ENCODE measurements at places on chromosomes 4 and X.

- DNase-seq = no peak
Observed at GRCh38 chr4:180422989-180423711, 1820.1 kb upstream of the TENM3 start.

- no peak for DNase-seq
Observed at GRCh38 chrX:35886135-35886534, 33.4 kb upstream of the CFAP47 start.

DNA sequence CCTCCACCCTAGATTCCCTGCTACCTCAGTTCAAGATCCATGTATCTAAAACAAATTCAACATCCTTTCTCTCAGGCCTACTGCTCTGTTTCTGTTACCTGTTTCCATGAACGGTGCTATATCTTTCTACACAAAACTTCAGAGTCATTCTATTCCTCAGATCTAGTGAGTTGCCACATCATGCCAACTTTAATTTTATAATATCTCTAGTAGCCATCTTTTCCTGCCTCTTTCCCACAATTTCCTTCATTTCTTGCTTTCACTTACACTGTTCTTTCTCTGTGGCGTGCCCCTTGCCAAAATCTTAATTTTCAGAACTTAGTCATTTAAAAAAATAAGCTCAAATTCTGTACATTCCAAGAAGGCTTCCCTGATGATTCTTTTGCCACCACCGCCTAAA is 15.2 kb downstream of the GUCY1A1 start:
- DNase-seq = no peak

DNA sequence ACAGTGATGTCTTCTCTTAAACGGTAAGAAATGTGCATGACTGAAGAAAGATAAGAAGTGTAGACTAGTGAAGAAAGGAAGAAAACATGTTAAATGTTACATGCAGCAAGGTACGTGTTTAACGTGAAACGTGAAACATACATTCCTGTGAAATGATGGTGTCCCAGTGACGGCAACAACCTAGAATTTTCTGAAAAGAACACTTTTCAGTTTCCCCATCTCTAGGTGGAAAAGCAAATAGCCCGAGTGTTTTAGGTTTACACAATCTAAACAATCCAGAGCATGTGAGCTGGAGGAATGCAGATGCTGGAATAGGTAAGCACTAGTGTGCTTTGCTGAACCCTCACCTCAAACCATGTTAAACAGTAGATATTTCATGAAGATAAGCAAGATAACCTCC is 60.7 kb downstream of the CLNK start:
- no peak for DNase-seq

DNA sequence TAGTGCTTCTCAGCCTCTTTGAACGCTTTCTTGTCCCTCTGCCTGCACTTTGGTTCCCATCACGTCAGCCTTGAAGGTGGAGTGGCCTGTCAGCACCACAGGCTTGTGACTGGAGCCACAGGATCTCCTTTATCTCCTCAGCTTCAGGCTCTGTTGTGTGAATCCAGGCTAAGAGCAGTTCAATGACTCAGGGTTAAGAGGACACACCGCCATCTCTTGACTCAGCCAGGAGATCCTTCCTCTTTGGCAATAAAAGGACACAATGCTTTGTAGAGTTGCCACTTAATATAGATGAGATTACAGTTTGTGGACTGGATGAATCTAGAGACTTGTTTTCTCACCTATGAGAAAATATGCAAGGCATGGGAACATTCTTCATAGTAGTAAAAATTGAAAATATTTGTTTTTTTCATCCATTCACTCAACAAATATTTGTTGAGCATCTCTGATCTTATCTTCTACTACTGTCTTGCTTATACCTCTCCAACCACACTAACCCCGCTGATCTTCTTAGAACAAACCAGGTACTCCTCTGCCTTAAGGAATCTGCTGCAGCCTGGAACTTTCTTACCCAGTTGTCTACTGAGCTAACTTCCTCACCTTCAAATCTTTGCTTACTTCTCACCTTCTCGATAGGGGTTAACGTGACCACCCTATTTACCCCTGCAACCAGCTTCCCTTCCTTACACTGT is 62.3 kb downstream of the UCHL1 start:
- no peak for DNase-seq

DNA sequence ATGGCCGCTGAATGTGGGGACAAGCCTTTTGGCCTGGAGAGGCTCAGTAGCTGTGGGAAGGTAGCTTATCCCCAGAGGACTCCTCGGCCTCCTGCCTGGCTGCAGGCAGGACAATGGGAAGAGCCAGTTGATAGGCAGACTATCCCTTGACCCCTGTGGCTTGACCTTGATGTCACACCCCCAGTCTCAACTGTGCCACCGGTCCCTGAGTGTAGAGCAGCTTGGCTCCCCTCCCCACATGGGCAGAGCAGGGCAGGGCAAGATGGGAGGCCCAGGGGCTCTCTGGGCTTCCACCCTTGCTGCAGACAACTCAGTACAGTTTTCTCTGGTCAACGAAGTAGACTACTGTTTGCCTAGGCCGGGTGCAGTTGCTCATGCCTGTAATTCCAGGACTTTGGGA is 25.7 kb downstream of the SYAP1 start:
- no peak for DNase-seq

- DNase-seq = no peak
Observed at GRCh38 chr4:4585012-4585670, 43.3 kb upstream of the STX18 start.

GRCh38 chr4:86481440-86481839 is 112.7 kb upstream of the PTPN13 start:
- DNase-seq = no peak

GRCh38 chr4:184513802-184514120 is 39.4 kb upstream of the IRF2 start:
- no peak for DNase-seq

GRCh38 chr4:961351-962230 is 11.8 kb downstream of the DGKQ start:
- no peak for DNase-seq

DNA sequence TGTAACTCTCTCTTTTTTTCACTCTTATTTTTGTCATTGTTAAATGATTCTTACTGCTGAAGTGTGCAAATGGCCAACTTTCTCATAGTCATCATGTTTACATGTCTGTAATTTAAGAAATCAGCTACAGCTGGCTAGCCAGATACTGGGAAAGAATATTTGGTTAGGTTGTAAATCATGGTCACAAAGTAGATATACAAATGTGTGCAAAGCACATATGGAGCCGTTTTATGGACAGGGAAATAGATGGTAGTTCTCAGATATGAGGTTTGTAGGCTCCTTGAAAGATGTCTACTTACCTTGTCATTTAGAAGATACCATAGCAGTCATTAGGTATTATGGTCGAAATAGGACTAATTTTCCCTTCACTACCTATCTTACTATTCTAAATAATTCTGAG is 430.4 kb downstream of the ADGRL3 start:
- DNase-seq = no peak

DNA sequence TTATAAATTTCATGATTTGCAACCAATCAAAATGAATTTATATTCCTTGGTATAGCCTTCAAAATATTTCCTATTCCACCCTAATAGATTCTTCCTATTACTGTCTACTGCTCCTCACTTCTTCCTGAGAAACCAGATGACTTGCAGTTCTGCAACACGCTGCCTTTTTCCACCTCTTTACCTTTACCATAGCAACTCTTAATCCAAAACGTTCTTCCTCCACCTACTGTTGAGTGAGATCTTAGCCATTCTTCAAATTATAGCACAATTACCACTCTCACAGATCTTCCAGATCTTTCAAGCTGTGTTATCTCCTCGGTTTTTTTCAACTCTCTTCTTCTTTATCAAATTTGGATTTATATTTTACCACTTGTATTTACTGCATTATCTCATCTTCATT is 289.8 kb downstream of the ADGRL3 start:
- no peak for DNase-seq

DNA sequence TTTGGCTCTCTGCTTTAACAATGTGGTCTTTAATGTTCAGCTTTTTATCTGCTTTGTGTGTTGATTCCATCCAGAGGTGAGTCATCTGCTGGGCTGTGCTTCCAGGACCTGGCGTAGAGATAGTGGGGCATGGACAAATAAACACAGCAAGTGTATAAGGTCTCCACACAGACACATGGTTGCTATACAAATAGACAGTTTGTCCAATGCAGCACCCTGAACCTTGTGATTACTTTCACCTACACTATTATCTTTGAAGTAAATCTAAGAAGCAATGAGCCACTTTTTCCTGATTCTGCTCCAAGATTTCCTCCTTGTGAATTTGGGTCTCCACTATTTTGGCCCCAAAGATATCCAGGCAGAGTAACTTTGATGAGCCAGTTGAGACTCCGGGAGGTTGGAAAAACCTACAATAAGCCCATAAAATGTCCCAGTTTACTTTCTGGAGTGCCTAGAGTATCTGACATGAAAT is 12.1 kb downstream of the PPARGC1A start:
- DNase-seq = no peak

DNA sequence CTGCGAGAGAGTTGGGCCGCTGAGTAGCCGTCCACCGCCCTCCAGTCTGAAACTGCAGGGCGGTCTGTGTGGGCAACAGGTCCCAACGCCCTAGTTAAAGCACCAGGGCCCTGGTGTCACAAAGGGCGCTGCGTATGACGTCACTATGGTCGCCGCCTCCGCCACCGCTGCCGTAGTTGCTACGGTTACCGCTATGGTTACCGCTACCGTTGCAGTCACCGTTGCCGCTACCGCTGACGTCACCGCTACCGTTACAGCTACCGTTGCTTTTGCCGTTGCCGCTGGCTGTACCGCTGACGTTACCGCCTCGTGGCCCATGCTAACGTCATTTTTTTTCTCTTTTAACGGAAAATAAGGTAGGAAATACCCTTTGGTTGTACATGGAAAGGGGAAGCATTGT is at the start of gene PPP1R2C:
PPP1R2C (minus strand) TSS at position 68 of the 400 bp plus-strand sequence. CDS start 84 bp downstream, outside the sequence.
- DNase-seq = peak; percentile 20

GRCh38 chrX:47831788-47832187 is 4.9 kb upstream of the ZNF81 start:
- peak; percentile 22 for DNase-seq

DNA sequence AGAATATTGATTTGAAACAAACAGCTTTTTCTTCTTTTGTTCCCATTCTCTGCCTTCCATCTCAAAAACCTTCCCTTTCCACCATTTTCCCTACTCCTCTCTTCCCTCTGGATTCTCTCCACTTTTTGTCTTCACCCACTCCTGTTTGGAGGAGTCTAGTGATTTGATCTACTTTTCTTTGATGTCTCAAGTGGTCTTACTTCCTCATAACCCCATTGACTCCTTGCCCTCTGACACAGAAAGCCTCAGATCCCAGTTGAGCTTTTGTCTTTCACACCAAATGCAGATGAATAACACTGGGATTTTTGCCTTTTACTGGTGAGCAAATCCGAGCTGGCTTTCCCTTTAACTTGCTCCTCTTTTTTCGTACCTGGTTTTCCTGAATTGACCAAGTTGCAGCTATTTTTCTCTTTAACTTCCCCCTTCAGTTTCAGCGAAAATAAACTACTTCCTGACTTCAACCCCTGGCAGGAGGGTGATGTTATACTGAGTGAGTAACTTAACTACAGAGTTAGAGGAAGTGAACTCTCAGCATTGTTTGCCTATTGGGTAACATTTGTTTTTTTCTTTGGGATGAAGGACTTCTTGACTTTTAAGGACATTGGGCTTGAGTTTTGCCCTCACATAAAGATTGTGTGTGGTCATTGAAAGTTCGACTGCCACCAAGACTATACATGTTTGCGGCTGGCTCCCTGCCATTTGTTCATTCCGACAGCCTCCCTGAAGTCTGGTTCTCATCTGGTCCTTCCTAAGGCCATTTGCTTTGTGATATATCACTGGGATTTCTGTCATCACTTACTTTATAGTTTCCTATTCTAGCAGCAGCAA is 392.8 kb upstream of the NR3C2 start:
- no peak for DNase-seq

GRCh38 chr4:111228874-111229273 is 606.0 kb upstream of the PITX2 start:
- no peak for DNase-seq

- DNase-seq = no peak
Observed at GRCh38 chr4:169660929-169661328, 40.6 kb downstream of the CLCN3 start.

GRCh38 chr4:88962396-88962795 is 94.6 kb downstream of the FAM13A start:
- no peak for DNase-seq

GRCh38 chr4:183533698-183534097 is 28.8 kb downstream of the ING2 start:
- no peak for DNase-seq

GRCh38 chrX:148915474-148915873 is 415.1 kb downstream of the AFF2 start:
- DNase-seq = no peak

GRCh38 chrX:35289952-35290351 is 347.4 kb downstream of the FAM47B start:
- DNase-seq = no peak

- DNase-seq = no peak
Observed at GRCh38 chrX:72381439-72382201, 75.9 kb upstream of the CITED1 start.

DNA sequence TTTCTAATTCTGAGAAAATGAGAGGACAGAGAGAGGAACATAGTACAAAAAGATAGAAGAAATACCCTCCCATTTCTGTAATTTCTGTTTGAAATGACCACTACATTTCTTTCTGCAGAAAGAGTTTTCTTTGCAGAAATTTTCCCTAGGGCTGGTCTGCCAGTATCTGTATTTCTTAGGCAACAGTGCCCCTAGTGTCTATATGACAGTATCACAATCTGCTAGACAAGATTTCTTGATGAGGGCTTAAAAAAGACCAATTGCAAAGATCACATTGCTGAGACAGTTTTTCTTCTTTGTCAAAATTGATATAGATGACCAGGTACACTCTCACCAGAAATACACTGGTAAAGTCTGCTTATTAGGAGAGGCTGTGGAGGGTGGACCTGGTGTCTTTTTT is 81.0 kb upstream of the ZDHHC15 start:
- DNase-seq = no peak

DNA sequence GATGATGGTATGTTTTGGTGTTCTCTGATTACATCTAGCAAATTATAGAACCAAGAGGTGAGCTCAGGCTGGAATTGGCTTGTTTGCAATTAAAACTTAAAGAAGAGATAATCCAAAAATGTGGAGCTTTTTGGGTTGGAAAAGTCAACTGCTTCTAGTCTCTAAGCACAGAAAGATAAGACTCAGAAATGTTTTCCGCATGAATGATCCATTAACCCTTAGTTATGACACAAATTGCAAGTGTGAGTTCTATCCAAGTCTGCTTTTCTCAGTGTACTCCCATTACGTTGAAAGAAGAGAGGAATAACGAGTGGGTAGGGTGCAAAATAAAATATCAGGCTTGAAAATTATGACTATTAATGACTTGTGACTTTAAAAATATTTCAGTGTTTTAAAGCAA is 38.5 kb downstream of the HPGD start:
- DNase-seq = no peak

All from stimulated activated CD8-positive, alpha-beta memory T cell treated with anti-CD3 and anti-CD28 coated beads, Interleukin-7, amount 100 ng/mL, for 4 hours (primary cell).